Stimulated activated CD8-positive, alpha-beta memory T cell treated with anti-CD3 and anti-CD28 coated beads, Interleukin-2, amount 100 ng/mL, for 48 hours (primary cell): ENCODE measurements at places on chromosomes 2 and 18.

DNA sequence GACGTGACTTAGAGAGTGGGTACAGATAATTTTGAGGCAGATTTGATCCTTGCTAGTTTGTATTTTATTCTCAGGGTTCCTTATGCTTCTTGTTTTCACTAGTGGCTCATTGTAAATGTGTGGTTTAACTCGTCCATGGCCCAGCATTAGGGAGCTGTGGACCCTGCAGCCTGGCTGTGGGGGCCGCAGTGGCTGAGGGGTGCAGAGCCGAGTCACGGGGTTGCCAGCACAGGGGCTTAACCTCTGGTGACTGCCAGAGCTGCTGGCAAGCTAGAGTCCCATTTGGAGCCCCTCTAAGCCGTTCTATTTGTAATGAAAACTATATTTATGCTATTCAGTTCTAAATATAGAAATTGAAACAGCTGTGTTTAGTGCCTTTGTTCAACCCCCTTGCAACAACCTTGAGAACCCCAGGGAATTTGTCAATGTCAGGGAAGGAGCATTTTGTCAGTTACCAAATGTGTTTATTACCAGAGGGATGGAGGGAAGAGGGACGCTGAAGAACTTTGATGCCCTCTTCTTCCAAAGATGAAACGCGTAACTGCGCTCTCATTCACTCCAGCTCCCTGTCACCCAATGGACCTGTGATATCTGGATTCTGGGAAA is 269.9 kb downstream of the MYT1L start:
- DNase-seq = no peak

DNA sequence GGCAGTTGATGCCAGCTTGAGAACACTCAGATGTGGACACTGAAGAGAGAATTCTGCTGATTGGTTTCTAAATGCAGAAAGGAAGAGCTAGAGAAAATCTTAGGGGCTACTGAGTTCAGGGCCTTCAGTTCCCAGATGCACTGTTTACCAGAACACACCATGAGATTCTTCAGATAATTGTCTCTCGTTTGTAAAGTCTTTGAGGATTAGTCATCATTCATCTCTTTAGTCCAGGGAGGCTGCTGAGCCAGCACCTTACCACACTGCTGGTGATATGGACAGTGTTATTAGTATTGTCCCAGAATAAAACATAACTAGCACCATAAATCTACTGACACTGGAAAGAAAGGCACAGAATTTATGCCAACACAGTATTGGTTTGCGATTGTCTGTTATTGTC is 690.8 kb upstream of the CELF4 start:
- DNase-seq = no peak

DNA sequence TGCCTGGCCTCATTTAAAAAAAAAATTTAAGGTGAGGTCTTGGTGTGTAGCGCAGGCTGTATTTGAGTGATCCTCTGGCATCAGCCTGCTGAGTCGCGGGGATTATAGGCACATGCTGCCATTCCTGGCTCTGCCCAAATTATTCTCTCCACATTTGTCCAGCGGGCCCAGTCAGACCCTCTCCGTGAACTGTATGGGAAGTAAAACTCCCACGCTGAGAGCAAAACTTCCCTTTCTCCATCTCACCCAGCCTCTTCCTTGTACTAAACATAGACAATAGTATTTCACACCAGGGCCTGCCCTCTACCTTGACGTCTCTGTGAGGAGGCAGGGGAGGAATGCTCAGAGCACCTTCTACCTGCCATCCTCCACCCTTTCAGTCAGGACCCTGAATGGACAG is 37.0 kb downstream of the EIF4E2 start:
- no peak for DNase-seq

DNA sequence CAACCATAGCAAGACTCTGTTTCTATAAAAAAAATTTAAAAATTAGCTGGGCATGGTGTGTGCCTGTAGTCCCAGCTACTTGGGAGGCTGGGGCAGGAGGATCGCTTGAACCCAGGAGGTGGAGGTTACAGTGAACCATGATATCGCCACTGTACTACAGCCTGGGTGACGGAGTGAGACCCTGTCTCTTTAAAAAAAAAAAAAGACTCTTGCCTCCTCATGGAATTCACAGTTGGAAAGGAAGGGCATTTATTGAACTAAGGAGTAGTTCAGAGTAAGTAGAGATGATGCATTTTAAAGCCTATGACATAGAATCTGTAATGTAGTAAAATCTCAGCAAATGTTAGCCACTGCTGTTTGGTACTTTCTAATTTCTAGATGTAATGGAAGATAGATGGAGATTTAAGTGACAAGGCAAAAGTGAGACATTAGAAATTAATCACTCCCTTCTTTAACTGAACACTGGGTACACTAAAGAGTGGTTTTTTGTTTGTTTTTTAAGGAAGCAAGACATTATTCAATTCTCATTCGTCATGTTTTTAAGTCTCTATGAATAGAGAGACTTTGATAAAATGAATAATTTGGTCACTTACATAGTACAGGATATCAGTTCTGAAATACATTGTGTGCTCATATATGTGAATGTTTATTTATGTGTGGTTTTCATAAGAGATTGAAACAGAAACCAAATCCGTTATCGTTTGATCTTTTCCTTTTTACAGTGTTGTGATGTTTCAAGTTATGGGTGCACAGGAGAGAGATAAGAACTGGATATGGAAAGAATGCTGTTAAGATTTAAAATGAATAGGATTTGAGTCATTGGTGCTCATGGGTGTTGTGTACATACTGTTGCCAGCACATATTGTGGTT is 186.1 kb upstream of the STON1 start:
- no peak for DNase-seq

GRCh38 chr2:33133454-33133952 is 186.8 kb downstream of the LTBP1 start:
- no peak for DNase-seq

- DNase-seq = no peak
Measured at GRCh38 chr2:71453404-71454220, at the start of gene DYSF. Gene DYSF (plus strand): TSS chr2:71453561.

- DNase-seq = no peak
Measured at GRCh38 chr18:49020129-49020528, 69.4 kb upstream of the SMAD7 start.

DNA sequence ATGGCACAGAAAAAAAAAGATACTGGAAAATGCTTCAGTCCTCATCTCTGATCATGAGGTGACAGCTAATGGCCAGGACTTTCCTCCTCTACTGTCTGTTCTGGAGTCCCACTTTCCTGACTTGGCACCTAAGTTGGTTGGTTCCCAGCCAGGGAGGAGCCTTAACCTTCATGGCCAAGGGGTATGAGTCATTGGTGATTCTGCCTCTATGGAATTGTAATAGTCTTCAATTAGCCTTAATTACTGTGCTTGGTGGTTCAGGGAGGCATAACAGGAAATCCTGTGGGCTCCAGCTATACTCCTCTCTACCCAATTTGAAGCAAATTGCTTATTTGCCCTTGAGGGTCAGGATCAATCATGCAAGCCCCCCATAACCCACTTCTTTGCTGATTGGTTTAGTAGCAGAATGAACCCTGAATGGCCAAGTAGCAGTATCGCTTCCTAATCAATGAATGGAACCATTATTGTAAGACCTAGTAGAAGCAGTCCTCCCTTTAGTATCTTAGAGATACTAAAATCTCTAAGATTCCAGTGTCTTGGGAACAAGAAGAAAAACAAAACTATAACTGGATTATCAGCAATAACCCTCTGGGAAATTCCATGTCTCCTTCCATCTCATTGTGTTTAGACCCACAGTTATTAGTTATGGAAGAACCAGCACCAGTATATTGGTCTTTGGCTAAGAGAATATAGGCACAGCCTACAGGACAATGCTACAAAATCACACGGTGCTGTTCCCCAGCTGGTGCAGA is 109.0 kb downstream of the COL6A3 start:
- DNase-seq = no peak

DNA sequence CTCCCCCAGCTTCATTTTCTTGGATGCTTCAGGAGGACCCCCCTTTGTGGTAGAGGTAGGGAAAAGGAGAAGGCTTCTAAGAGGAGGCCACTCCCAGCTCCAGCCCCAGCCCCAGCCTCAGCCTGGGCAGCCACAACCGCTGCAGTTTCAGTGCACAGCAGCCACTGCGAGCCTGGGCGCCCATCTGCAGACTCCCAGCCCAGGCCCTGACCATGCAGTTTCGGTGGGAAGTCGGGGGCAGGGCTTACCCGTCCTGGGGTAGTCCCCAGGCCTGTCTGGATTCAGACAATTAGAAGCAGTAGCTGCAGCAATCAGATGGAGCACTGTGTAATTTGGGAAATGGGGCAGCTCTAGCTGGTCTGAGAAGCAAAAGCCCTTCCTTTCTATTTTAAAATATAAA is 28.6 kb downstream of the ITM2C start:
- DNase-seq = no peak

DNA sequence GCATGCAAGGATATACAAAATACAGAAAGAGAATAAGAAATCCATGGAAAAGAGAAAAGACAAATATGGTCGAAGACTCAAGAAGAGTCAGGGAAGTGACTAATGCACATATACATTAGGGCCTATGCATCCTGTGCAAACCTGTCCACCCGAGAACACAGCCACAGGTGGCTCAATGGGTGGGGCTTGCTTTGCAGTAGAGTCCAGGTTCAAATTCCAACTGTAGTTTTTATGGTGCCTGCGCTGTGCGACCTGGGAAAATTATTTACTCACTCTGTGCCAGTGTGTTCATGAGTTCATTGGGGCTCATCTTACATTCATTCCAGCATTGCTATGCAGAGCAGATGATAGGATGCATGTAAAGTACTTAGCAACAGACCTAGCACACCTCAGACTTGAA is 244.7 kb downstream of the CTNNA2 start:
- no peak for DNase-seq
